ENCODE measurements at places on chromosomes 6 and 20. TPM values are rescaled to one million over a fixed set of nuclear protein-coding genes. Genes with fewer than 3 reads are reported as not detected.

The SSTR4 gene
- total RNA-seq: not detected

DNA sequence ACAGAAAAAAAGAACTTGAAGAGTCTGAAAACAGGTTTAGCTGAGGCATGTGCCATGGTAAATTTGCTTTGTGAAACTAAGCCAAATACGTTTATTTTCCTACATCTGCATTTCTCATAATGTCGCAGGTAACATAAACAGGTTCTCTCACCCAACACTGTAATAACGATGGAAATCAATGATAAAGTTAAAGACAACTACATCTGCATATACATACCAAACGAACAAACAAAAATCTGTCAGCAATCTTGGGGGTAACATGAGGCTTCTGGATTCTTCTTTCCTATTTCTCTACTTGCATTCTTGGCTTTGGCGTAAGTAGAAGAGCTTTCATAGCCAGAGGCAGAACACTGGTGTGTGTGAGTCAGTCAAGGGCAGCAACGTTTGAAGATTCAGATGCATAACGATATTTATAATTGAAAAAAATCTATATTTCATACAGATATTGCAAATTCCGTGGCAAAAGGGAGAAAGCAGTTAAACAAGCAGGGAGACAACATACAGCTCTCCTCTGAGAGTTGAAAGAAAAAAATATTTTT, 195.1 kb downstream of the EDN1 start:
- DNase-seq: no peak

The CCHCR1 gene
- 19.8 TPM for total RNA-seq

- DNase-seq: peak; percentile 94
These were observed at the start of gene FILIP1 for GRCh38 chr6:75493400-75494064. TSS of gene FILIP1 (minus strand) at chr6:75493800. CDS start at chr6:75414972, 78,828 bp downstream.

DNA sequence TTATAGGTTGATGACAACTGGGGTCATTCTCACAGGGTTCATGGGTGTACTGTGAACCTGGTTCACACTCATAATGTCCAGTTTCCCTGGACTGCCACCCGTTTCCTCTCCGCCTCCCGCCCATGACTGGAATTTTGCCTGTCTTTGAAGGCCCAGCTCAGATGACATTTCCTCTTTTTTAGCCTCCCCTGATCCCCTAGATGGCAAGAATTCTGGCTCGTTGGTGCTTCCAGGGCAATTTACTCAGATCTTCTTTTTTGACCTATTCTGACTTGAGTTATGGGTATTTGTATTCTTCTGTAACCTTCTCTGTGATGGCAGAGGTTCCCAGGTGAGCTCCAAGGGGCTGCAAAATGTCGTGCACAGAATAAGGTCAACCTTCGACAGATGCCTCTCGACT, 5.7 kb upstream of the CITED2 start:
- DNase-seq: no peak

The GSTA2 gene
- total RNA-seq: not detected

DNA sequence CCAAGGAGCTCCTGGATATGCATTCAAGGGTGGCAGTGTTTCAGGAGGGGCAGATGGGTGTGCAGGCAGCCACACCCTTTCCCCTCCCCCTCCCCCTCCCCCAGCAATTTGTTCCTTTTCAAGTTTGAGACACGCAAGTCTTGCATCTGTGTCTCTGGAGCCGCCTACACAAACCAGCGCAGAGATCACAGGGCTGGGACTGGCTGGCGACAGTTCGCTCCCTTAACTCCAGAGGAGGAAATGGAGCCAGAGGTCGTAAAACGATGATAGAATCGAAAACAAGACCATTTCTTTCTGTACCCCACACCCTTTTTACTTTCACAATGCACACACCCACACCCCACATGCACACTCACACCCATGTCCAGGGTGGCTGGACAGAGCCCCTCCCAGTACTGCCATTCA, 163.1 kb downstream of the LY86 start:
- no peak for DNase-seq

- DNase-seq: no peak
These were observed 19.9 kb downstream of the CAPN11 start for GRCh38 chr6:44178424-44179071.

The SLC17A1 gene
- not detected for total RNA-seq

The CD83 gene
- 0.16 TPM for total RNA-seq

- no peak for DNase-seq
These were observed 76.2 kb downstream of the ATXN1 start for GRCh38 chr6:16684896-16685554.

GRCh38 chr6:116616737-116617053, 416 bp downstream of the RSPH4A start:
- DNase-seq: peak; percentile 69

The MYH7B gene
- total RNA-seq: 83.0 TPM

The TBXT gene
- not detected for total RNA-seq

The NOTCH4 gene
- 0.53 TPM for total RNA-seq

GRCh38 chr6:169972101-169972651, 220.8 kb downstream of the ERMARD start:
- DNase-seq: no peak

GRCh38 chr6:149044528-149044927, 273.0 kb upstream of the TAB2 start:
- DNase-seq: peak; percentile 89

DNA sequence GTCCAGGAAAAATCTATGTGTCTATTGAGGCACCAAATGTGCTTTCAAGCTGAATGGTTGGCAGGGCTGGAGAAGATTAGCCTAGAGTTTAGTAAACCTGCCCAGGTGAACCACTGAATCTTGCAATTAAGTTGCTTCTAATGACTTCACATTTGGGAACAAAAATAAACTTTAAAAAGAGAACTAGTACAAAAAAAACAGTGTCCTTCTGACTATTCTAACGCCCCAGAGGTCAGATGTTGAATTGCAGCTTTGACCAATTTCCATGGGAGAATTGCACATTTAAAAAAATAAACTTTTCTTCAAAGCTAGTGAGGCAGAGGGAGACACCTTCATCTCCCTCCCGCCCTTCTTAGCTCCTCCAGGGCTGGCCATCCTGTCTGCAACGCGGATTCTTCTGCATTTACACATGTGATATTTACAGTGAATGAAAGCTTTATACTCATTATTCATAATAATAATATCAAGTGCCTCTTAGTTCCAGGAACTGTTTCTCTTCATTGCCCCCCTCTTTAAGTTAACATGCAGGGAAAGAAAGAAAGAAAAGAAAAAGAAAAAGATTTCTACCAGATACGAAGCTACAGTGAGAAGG, 270.2 kb downstream of the SMOC2 start:
- no peak for DNase-seq

DNA sequence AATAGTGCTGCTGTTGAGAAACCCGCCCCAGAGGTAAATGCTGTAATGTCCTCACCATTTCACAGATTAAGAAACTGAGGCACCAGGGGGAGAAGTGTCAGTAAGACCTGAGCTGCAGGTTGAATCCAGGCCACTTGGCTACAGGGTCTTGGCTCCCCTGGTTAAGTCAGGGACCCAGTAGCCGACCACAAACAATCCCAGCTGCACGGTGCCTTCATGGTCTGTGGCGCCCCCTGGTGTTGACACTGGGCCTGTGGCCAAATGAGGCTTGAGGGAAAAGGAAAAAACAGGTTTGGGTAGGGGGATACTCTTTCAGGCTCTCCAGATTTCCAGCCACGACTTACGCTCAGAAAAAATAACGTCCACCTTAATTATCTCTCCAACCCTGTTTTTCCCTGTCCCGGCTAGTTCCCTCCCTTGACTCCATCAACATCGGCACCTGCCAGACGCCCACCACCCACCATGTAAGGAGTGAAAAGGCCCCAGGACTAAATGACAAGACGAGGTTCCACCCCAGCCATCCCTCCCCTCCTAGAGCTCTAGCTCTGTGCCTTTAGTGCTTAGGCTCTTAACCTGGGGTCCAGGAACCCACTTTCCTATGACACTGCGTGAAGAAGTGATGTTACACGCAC, 47.7 kb upstream of the POLR1H start:
- peak; percentile 39 for DNase-seq

The IL17F gene
- not detected for total RNA-seq

GRCh38 chr6:138044972-138045371, 62.2 kb downstream of the PERP start:
- no peak for DNase-seq

The CFAP206 gene
- not detected for total RNA-seq

The ZC3H12D gene
- 0.05 TPM for total RNA-seq

DNA sequence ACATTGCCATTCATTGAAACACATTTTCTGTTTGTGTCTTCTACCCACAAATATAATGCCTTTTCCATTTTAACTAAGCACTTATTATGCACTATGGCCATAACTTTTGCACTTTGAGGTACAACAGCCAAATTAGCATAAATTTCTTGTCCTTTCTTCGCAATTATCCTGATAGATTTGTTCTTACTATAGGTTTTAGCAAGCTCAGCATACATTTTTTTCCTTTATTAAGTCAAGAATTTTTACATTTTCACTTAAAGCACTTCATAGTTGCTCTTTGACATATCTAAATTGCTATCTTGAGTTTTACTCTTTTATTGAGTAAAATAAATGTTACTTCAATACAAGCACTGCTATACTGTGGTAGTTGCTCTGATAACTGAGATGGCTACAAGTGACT, 5.8 kb downstream of the DEFB114 start:
- no peak for DNase-seq

DNA sequence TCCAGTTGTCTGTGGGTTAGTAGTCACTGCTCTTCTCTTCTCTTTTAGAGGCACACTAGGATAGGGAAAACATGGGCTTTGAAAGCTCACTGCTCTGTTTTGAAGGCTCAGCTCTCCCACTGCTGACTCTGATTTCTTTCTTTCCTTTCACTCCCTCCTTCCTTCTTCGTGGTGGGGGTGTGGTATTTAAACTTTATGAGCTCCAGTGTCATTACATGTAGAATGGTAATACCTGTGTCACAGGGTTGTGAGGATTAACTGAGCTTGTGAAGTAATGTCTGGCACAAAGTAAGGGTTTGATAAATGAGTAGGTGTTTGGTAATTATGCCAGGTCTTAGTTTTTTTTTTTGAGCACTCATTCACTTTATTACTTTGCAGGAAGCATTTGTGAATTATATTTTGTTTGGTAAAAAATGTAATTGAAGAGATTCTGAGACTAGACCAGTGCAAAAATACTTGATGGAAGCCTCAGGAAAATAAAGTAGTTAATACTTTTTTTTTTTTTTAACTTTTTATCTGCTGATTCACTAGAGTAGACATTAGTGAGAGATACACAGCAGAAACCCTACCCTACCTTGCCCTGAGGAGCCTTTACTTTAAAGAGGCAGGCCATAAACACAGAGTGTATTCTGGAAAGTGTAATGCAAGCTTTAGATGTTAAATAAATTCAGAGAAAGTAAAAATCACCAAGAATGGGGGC, 17.3 kb downstream of the SMAP1 start:
- DNase-seq: no peak

- DNase-seq: no peak
These were observed 18.0 kb downstream of the FOXO3 start for GRCh38 chr6:108578595-108579327.

GRCh38 chr20:34246126-34246626, 5.0 kb downstream of the ASIP start:
- DNase-seq: no peak

DNA sequence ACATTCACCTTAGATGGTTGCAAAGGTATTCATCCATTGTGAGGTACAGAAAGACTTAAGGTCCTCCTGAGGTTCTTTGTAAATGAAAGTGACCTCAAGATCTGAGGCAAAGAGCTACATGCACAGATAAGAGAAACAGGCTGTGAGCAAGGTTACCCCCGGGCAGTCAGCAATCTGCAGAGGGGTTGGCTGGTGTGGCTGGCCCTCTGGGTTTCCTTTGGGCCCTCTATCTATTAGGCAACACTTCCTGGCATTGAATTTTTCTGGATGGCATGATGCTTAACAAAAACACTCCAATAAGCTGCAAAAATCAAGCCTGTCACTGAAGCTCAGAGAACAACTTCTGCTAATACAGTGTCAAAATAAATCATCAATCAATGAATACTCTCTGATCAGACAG, 48.9 kb upstream of the RALGAPA2 start:
- DNase-seq: no peak

GRCh38 chr6:137332637-137333280, 113.6 kb upstream of the IFNGR1 start:
- DNase-seq: no peak

The BMP2 gene
- total RNA-seq: 3.7 TPM

DNA sequence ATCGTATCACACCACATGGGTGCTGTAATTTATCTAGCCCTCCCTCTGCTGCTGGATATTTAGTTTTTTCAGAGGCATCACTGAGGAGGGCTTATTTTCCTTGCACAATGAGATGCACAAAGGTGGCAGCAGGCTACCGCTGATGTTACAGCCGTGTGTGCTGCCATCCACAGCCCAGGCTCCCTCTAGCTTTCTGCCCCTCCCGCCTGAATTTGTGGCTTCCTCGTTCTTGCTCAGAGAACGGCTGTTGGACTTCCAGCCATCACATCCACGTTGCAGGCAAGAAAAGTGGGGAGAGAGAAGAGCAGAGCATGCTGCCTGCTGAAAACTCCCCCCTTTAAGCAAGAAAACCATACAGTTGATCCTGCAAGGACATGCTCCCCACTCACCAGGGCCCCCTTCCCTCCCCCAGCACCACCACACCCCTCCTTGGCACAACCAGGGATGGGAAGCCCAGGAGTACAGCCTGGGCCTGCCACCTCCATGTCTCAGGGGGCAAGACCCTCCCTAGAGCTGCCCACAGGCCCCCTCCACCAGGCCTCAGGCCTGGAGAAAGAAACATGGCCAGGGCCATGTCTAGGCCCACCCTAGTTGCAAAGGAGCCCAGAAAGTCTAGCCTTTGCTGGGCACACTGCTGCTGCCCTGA, 102.6 kb downstream of the MRPL14 start:
- no peak for DNase-seq

DNA sequence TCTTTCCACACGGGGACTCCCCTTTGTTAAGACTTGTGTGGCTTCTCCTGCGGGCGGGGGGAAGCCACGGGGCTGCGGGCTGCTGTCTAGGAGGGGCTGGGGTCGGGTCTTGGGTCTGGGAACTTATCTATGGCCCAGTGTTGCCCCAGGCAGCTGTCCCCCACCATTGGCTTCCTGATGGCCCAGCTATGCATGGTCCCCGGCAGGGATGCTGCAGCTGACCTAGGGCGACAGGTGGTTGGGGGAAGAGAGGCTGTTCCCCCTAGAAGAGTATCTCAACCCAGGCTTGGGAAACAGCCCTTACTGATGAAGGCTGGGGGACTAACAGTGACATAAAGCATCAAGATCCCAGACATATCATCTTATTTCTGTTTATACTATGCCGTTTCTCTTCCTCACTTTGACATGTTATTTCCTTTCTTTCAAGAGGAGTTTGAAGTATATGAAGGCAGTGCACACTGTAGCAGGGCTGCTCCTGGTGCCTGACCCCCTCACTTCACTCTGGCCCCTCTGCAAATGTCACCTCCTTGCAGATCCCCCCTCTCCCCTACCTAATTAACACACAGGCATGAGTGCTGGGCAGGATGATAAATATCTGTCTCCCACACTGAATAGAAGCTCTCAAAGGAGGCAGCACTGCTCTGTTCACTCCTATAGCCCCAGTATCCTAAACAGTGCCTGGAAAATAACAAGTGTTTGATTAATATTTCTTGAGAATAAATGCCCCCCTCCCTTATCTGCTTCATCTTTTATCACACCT, 87.0 kb downstream of the HIVEP2 start:
- peak; percentile 77 for DNase-seq

All from myocyte (in vitro differentiated cells).